ENCODE measurements at places on chromosomes 11 and 22.

DNA sequence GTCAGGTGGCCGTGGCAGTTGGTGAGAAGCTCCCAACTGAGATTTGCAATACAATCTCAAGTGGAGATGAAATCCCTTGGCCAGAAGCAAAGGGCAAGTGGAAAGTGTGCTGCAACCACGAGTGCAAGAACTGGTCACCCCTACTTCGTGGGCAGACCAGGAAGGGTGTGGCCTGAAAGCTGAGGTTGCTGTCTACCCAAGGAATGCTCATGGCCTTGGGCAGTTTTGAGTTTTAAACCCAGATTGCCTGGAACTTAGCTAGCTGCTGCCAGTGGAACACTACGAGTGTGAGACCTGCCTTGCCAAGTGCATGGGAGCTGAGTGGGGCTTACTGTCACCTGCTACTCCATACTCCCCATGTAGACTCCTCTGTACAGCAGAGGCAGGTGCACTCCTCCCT, 113.3 kb upstream of the FAT3 start:
- no peak for DNase-seq

DNA sequence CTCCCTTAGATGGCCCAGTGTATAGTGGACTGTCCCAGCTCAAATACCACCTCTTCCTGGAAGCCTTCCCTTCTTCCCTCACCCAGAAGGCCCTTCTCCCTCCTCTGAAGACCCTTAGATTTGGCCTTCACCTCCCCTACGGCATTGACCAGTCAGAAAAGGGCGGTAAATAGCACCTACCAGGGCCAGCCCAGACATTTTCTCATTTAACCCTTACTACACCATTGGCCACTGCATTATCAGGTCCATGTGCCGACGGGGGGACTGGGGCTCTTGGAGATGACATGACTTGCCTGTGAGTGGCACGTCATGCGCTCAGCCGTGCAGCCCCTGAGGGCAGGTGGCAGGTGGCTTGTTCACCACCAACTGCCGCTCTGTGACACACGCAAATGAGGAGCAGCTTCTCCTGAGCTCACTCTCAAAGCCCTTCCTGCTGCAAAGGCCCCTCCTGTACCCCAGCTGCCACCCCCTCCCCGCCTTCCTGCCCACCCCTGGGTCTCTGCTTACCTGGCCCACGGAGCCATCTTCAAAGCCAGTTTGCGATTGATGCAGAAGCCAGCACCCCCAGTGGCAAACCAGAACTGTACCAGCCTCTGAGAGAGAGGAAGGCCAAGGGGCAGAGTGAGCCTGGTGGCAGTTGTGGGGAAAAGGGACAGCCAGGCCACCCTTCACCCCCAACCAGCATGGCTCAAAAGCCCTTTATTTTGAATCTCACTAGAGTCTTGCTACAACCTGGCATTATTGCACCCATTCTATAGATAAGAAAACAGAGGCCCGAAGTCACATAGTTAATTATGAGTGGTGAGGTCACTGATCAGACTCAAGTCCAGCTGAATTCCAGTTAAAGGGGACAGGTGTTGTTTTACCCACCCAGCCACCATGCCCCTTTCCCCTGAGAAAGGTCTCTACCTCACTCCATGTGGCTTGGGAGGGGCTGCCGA, 9.5 kb downstream of the MFNG start:
- no peak for DNase-seq

- DNase-seq = no peak
Measured at GRCh38 chr11:86246293-86246675, 1.7 kb downstream of the EED start.

DNA sequence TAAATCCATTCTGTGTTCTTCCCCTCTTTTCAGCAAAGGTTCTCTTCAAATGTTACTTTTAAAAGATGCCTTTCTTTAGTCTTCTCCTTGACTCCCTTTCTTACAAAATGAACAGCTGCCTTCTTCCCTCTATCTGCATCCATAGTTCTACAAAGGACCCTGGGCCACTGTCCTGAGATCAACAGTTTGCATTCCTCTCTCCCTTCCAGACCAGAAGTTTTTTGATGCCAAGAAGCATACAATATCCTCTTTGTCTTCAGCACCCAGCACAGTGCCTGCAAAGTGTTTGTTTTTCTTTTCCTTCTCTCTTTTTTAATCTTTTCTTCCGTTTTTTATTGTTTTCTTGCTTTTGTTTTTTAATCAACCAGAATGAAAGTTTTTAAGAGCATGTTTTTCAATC, 183.5 kb upstream of the SNX19 start:
- no peak for DNase-seq

GRCh38 chr11:60810569-60810968, 25.4 kb downstream of the MS4A10 start:
- no peak for DNase-seq

DNA sequence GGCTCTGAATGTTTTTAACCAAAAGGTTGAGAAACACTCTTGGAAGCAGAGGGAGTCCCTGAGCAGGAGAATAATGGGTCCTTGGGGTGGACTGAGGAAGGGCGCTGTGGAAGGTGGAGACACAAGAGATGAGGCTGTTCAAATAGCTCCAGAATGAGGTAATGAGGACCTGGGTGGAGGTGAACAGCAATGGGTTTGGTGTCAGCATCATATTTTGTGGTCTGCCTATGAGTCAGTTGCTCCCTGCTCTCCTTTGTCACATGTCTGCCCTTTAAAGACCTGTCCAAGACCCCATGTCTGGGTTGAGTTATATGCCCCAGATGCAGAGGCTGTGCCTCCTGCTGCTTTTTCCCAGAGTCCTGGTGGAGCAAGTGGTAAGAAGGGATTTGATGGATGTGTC, 113.6 kb downstream of the BARX2 start:
- no peak for DNase-seq

Measured in stimulated activated CD8-positive, alpha-beta memory T cell treated with anti-CD3 and anti-CD28 coated beads, Interleukin-15, amount 100 ng/mL, for 1 hour (primary cell).